Pulmonary artery endothelial cell (primary cell): ENCODE measurements at places on chromosomes 2 and 18. TPM values are rescaled to one million over a fixed set of nuclear protein-coding genes. Genes with fewer than 3 reads are reported as not detected.

- no peak for DNase-seq
Observed at GRCh38 chr2:53575721-53576124, 191.9 kb upstream of the CHAC2 start.

- no peak for DNase-seq
Observed at GRCh38 chr18:28176698-28176947, 307 bp downstream of the CDH2 start.

The TCF23 gene
- total RNA-seq, result not detected in 2 replicates

- DNase-seq, result peak; percentile 29
Observed at GRCh38 chr18:7824970-7825369, 257.9 kb downstream of the PTPRM start.

The SLC5A7 gene
- not detected in 2 replicates for total RNA-seq

DNA sequence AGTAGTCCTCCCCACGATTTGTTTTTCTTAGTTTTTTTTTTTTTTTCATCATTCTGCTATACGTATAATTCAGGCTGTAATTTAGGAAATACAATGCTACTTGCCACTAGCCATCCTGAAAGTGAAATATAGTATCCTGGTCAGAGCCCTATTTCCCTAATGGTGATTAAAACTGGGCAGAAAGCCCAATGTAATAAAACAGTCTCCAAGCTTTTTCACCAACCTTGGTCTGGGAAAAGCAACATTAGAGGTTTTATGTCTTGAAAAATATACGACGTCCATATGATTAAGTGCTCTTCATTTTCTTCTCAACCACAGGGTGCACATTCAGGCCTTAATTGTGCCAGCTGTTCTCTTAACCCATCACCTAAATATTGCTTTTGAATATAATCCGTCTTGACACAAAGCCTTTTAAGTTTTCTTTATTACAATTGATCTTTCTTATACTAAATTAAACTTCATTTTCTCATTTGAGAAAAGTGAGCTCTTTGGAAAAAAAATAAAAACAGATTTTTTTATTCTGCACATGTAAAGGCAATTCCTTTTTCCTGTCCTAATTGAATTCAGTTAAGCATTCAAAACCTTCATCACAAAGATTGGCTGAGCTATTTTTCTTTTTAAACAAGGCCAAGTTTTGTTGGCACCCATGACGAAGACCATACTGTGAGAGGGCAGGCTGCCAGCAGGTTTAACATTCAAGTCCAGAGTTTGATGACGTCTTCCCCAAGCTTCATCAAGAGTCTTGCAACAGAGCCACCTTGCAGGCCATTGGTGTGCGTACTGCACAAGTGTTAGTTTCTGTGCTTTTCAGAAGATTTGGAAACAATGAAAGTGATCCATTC lies 52.7 kb downstream of the MAP2 start:
- DNase-seq, result no peak

The RBM45 gene
- total RNA-seq, result 21.2 and 24.0 TPM in 2 replicates

- DNase-seq, result no peak
Observed at GRCh38 chr2:229715895-229716507, 1.6 kb upstream of the DNER start.

DNA sequence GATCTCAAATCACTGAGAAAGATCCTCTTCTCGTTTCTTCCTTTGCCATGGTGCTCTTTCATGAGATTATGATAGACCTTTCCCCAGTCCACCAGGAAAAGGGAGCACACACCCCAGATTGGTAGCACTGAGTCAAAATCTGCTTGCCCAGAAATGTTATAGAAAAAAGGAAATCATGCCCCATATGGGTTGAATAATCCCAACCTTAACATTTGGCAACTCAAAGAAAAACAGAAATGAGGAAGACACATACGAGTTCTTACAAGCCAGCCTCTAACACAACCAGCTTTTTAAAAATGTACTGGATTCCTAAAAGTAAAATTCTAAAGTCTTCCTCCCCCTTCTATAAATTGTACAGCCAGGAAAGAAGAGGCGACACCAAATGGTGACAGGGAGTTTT lies 103.0 kb downstream of the ANKRD44 start:
- DNase-seq, result no peak

The ALPP gene
- not detected in 2 replicates for total RNA-seq

The ZAP70 gene
- total RNA-seq, result not detected in 2 replicates

DNA sequence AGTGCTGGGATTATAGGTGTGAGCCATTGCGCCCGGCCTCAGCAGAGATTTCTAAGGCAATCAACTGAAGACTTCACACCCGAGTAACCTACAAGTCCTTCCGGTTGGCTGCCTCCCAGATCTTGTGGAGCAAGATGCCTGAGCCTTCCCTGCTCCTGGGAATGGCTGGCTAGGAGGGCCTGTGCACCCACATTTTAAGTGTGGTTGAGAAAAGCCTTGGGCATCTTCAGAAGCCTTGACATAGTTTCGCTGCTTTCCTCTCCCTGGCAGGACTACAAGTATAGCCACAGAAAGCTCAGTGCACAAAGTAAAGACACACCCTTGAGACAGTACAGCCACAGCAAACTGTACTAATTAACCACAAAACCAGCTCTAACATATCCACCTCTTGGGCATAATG lies 35.2 kb downstream of the E2F6 start:
- DNase-seq, result no peak

DNA sequence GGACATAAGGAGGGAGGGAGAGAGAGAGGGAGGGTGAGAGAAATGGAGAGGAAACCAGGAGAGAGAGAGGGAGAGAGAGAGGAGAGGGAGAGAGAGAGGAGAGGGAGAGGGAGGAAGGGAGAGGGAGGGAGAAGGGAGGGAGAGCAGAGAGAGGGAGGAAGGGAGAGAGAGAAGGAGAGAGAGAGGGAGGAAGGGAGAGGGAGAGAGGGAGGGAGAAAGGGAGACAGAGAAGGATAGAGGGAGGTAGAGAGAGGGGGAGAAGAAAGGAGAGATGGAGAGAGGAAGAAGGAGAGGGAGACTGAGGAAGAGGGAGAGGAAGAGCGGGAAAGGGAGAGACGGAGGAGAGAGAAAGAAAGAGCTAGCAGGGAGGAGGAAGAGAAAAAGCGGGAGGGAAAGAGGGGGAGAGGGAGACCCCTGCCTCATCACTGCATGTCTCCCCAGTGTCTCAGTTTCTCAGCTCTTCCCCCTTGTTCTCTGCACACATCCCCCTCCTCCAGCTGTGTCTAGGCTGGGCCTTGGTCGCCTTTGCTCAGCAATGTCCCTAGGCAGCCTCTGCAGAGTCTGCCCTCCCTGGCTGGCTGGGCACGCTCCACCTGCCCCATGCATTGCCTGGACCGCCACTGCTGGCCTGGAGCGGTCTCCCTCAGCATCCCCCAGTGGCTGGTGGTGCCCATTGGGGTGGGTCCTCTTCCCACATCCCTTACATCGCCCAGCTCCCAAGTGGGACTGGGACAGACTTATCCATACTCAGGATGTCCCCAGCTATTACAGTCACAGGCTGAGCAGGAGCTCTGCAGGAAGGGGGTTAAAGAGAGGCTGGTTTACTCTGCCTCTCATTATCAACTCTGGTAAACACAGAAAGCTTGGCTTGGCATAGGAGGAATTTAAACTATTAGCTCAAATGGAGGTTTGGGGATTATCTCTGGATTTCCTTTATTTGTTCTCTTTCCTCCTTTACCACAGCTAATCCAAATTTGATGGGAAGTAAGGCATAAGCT lies 85.7 kb upstream of the APCDD1 start:
- no peak for DNase-seq
